ENCODE measurements at places on chromosomes 1 and 21.

DNA sequence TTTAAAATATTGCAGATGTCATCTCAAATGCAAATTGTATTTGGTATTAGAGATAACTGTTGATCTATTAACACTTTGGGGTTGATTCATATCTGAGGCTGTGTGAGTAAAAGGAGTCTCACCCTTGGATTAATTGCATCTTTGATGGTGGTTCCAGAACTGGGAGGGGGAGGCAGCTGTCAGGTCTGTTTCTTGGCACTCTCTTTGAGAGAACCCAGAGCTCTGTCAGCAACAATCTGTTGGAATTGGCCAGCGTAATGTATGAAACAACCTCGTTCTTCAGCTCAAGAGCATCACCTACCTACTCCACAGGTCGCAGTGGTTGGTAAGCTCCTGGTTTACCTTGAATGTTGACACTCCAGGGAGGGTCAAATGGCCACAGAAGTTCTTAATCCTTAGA, 424.1 kb downstream of the CAMTA1 start:
- no peak for DNase-seq

DNA sequence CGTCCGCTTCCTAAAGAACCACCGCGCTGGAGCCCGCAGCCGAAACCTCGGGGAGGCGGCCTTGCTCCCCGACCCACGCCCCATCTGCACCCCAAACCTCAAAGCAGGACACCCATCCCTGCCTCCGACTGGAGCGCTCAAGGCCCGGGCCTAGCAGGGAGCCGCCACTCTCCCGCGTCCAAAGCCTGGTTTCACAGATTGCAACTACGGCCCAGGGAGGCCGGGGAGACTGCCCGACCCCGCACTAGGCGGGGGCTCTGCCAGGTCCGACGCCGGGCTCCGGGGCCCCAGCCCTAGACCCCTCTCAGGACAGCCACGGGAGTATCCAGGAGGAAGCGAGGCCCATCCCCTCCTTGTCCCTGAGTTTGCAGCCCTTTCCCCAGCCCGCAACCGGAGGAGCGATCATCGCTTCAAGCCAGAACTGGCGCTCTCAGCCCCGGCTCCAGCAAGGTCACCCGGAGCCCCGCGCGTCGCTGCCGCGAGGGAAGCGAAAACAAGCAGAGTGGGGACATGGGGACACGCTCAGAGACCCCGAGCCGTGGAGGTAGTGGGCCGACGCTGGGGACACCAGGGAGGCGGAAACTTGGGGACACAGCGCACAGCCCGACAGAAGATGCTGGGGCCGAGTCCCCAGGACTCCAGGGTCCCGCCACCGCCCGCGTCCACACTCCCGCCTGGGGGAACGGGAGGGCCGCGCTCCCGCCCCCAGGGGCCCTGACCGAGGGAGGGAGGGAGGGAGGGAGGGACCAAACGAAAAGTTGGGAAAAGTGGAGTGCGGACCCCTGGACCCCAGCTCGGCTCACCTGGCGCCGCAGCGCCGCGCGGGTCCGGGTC, 433 bp downstream of the TMEM200B start:
- no peak for DNase-seq

DNA sequence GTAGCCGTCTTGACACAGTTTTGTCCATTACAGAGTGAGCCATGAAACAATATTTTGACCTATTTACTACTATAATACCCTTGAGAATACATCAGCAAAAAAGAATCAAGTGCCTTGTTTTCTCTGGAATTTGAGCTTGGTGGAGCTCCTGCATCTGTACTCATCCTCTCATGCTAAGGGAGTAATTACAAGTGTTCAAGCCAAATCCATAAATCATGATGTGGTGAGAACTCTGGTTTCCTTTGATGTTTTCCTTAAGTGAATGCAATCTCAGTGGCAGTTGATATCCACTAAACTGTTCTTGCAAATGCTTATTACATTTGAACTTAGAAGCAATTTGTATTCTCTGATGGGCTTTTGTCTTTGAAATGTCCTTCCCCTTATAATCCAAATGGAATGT, 824.6 kb upstream of the TMPRSS15 start:
- DNase-seq: no peak

DNA sequence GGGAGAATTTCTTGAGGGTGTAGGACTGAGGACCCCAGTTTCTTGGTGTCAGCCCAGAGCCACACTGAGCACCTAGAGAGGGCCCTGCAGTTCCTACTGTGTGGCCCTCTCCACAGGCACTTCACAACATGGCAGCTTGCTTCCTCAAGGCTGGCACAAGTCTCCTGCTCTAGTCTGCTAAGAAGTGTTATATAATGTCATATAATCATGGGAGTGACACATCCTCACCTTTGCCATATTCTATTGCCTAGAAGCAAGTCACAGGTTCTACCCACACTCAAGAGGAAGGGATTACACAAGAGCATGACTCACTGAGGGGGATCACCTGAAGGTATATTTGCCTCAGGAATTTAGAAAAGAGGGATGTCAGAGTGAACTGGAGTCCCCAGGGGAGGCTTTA, 5.5 kb upstream of the SNX27 start:
- DNase-seq: no peak

- no peak for DNase-seq
Measured at GRCh38 chr1:217521317-217521716, 109.6 kb downstream of the GPATCH2 start.

DNA sequence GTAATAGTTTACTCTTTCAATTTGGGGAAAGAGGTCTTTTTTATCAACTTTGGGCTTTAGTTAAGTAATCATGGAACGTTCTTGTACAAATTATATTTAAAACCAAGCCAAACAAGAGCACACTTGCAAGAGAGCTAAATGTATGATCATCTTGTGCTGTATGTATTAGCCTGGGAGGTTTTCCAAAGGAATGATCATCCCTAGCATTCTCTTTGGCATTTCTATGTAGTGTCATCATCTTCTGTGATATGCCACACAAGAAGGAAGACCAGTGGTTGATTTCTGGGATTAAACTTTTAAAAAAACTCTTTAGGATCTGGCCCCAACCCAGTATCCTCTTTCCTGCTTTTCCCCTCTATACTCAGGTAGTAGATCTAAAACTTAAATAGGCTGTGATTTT, 38.4 kb upstream of the KCNQ4 start:
- DNase-seq: no peak

- DNase-seq: no peak
Measured at GRCh38 chr1:182192966-182193365, 131.5 kb upstream of the ZNF648 start.

DNA sequence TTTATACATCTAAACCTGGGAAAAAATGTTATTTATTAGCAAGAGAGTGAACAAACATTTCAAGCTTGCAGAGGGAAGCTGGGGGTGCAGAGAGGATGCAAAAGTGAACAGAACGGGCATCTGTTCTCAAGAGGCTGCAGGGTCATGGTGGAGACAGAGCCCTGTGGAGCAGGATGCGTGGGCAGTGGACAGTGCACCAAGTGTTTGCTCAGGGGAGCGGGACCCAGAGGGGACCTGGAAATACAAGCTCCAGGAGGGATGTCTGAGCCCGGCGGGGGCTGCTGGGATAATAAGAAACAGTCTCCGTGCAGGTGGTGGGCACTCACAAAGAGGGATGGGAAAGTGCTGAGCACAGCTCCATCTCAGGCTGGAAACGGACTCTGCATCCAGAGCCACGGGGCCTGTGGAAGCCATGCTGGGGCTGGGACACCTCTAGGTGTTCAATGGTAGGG, 105.3 kb upstream of the SLC45A1 start:
- DNase-seq: no peak

- no peak for DNase-seq
Measured at GRCh38 chr1:201085902-201086735, 26.1 kb downstream of the CACNA1S start.
